ENCODE measurements at places on chromosomes 3 and 15.
A peak's percentile ranks its signal among the peaks of the same experiment; 100 is the strongest.

GRCh38 chr3:312160-312733 lies 115.7 kb downstream of the CHL1 start:
- no peak for DNase-seq

- no peak for DNase-seq
Measured at GRCh38 chr3:133812872-133813271, 7.3 kb downstream of the SRPRB start.

- no peak for DNase-seq
Measured at GRCh38 chr3:38662544-38662943, 13.1 kb upstream of the SCN5A start.

GRCh38 chr3:27044931-27045481 lies 324.2 kb downstream of the NEK10 start:
- no peak for DNase-seq

DNA sequence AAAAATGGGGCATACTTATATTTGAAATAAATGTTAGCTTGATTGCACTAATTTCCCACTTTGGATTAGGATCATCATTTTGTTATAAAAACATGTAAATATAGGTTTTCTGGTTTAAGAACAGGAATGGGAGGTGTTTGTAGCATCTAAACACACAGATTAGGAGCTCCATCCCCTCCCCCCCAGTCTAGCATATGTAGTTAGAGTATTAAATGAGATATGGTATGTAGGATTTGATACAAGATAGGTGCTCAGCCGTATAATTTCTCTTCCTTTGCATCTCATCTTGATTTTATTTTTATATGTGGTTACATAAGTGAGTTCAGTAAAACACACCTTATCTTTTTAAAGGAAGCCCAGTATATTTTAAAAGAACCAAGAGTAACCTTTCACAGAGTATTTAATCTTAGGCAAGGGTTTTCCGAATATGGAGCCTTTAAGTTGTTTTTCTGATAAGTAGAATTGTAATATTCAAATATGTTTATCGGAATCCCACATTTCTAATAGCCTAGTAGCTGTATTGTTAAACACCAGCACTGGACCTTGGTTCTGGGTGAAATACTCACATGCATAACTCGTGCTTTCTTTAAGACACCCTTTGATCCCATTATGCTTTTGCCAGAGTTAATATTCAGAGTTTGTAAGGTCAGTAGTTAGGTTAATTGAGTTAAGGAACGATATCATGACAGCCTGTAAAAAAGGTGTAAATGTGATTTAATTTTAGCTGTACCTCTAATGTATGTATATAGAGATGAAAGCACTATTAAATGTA lies 2.3 kb downstream of the SLC25A36 start:
- DNase-seq = no peak

GRCh38 chr3:139523718-139524117 lies 15.8 kb downstream of the RBP1 start:
- DNase-seq = no peak

GRCh38 chr3:155416500-155417118 lies 123.1 kb upstream of the STRIT1 start:
- no peak for DNase-seq

DNA sequence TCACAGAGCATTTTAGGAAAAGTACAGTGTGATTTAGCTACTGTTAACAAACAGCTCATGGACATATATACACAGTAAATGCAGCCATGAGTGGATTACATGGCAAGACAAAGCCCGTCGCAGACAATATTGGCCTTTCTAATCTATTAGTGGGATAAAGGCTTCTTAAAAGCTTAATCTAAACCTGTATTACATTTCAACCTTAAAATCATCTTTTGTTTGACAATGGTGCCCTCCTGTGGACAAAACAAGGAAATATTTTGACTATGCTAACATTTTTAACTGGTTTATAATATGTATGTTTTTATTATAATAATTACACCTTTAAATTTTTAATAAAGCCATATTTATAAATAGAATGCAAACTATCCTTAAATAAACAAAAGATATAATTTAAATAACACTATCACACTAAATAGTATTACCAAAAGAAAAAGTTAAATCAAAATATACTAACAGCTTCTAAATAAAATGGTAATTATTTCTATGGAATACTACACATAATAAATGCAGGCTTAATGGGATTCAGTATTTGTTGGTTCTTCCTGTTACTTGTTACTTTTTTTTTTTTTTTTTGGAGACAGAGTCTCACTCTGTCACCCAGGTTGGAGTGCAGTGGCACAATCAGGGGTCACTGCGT lies 38.6 kb downstream of the TAFA4 start:
- peak; percentile 23 for DNase-seq

DNA sequence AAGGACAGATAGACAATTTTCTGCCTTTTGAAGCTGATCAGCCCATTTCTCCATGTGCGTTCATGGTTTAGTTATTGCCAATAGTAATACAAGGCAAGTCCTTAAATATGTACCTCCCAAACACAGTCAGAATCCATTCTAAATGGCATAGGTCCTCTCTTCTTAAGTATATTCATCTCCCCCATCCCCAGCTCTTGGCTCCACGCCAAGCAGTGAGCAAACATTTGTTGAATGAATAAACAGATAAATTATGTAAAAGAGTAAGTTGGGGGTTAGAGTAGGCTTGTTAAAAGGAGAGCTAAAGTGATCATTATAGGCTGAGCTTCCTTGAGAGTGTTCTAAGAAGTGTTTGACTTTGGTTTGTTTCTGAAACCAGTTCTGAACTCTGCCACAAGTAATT lies 241.3 kb downstream of the ITPR1 start:
- DNase-seq = no peak

- no peak for DNase-seq
Measured at GRCh38 chr3:150059729-150060128, 89.0 kb upstream of the PFN2 start.

Measured in stimulated activated CD4-positive, alpha-beta T cell treated with anti-CD3 and anti-CD28 coated beads, Interleukin-12 subunit alpha, Interleukin-12 subunit beta, amount 100 ng/mL, for 48 hours (primary cell).